Cerebellar nuclear complex (tissue), 1 donor: ENCODE measurements at places on chromosomes 11 and 22.

DNA sequence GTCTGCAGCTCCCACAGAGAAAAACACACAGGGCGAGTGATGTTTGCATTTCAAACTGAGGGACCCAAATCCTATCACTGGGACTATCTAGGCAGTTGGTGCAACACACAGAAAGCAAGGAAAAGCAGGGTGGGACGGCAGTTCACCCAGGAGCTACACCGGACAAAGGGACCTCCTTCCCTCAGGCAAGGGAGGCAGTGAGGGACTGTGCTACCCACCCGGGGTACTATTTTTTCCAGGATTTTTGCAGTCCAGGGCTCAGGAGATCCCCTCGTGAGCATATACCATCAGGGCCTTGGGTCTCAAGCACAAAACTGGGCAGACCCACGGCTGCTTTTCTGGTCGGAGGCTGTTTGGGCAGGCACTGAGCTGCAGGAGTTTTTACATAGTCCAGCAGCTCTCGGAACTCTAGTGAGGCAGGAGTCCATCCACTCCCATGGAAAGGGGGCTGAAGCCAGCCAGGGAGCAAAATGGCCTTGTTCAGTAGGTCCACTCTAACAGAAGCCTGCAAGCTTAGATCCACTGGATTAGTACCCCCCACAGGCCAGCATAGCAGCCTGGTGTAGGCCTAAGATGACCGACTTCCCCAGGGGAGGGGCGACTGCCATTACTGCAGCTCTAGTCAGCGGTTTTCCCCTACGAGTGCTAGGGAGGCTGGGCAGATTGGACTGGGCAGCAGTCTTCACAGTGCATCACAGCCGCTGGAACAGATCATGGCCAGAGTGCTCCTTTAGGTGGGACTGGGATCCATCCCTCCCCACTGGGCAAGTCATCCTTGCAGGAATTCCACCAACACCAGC, 28.2 kb downstream of the CARD18 start:
- no peak for DNase-seq

- no peak for DNase-seq
These were observed 33.0 kb upstream of the NARS2 start for GRCh38 chr11:78607696-78608095.

- DNase-seq, result no peak
These were observed 22.5 kb downstream of the TECTA start for GRCh38 chr11:121123496-121124069.

GRCh38 chr11:99069856-99070444, 49.2 kb downstream of the CNTN5 start:
- DNase-seq, result no peak

DNA sequence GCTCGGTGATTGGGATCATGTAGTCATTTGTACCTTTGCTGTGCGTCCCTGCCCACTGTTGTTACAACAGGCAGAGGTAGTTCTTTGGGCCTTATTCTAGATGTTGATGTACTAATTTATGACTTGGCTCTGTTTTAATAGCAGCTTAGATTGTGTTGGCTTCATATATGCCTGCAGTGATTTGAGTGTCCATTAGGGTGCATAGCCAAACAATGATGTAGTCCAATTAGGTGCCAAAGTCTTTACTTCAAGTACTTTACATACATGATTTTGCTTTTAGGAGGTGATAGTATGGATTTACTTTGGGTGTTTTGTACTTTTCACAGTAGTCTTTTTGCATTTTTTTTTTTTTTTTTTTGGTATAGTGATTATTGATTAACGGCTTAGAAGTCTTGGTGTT, 46.4 kb downstream of the PPP6R3 start:
- DNase-seq, result no peak

- no peak for DNase-seq
These were observed 581.1 kb upstream of the ARHGAP42 start for GRCh38 chr11:100105982-100106358.

DNA sequence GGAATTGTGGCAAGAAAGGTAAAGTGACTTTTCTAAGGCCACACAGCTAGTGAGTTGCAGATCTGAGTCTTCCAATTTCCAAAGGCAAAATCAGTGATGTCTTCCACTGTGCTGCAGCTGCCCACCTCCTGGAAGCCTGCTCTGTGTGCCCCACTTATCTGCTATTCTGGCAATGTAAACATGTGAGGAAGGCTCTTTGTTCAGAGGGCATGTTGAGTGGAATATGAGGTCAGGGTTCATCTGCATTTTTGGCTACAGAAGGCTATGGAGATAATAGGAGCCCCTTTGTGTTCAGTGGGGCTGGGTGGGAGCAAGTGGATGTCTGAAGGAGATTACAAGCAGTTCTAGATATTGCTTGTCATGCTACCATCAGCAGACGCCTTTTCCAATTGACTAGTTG, 396.2 kb downstream of the BUD13 start:
- no peak for DNase-seq

- no peak for DNase-seq
These were observed 21.3 kb downstream of the ZBTB16 start for GRCh38 chr11:114080769-114081168.

DNA sequence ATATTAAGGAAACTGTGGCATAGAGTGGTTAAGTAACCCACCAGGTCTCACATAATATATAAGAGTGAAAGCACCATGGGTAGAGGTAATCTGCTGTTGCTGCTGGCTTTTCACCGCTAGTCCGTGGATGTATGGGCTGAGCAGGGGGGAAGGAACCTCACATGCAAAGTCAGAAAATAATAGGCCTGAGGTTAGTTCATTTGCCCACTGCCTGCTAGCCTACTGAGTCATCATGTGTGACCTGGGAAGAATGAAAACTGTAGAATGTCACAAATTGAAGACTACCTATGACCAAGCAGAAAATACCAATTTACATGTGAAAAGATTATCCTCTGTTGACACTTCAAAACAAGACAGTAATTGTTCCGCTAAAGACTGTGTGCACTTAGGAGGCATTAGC, 560.1 kb upstream of the FAT3 start:
- DNase-seq, result no peak

DNA sequence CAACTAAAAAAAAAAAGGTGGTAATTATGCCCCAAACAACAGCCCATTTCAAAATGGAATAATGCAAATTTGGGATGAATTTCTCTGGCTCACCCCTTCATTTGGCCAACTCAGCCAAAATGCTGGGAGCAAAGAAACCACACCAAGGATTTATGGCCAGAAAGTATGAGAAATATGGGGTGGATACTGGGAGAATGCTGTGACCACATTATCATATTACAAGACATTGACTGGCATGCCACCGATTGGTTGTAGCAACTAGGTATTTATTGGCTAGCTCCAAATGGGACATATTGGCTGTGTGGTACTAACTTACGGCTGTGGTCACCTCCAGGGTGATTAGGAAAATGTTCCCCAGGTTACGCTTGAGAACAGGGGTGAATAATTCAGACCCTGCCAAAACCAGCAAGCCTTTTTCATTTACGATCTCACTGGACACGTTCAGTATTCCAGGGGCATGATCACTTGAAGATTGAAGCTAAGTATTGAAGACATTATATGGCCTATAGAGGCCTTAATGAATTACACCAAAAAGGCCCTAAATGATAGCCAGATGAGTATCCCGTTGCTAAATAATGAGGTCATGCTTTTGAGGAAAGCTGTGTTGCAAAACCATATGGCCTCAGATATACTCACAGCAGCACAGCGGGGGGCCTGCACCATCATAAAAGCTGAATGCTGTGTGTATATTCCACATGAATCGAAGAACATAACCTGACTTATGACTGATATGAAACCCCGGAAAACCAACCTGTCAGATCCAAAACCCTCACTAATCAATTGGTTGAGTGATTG, 3.8 kb upstream of the FDX1 start:
- no peak for DNase-seq

- no peak for DNase-seq
These were observed 3.3 kb downstream of the IL17REL start for GRCh38 chr22:50009251-50009650.

DNA sequence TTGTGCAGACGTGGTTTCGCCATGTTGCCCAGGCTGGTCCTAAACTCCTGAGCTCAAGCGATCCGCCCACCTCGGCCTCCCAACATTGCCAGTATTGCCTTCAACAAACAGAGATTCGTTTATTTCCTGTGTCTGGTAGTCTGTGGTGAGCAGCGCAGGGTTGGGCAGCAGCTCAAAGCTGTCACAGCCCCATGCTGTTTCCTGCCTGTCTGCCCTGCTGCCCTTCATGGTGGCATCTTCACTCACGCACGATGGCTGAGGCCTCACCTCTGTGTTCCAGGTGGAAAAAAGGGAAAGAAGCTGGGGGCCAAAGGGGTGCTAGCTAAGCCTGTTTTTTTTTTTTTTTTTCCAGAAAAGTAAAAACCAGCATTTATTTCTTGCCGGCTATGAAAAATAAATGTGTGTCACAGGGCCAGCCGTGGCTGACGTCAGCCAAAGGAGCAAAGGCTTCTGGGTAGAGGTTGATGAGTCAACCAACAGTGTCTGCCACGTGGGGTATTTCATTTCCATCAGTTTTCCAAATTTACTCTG, 28.8 kb downstream of the TBC1D22A start:
- no peak for DNase-seq

GRCh38 chr22:47245286-47245685, 482.8 kb downstream of the TBC1D22A start:
- DNase-seq, result no peak

GRCh38 chr11:62171261-62171723, 18.7 kb upstream of the SCGB1D1 start:
- DNase-seq, result peak; percentile 73

- no peak for DNase-seq
These were observed 706.9 kb upstream of the LUZP2 start for GRCh38 chr11:23789938-23790371.

DNA sequence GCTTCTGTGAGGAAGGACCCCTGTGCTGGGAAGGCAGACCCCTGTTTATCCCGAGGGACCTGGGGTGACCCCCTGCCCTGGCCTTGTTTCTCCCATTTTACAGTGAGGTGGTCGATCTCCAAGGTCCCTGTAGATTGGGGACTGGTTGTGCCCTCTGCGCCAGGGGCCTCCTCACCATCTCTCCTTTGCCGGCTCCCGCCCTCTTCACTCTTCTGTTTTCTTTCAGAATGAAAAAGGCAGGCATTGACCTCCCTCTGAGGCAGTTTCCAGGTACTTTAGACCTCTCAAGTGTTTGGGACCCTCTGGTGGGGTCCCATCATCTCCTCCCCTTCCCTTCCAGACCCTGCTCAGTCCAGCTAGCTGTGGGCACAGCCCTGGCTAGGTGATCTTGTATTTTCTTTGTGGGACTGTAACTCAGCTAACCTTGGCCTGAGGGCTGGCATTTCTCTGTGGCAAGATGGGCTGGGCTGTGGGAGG, 1.5 kb downstream of the SERPINH1 start:
- DNase-seq, result no peak

- no peak for DNase-seq
These were observed 66.6 kb downstream of the KCNC1 start for GRCh38 chr11:17801166-17801565.

GRCh38 chr11:282630-283360, 4.6 kb downstream of the NLRP6 start:
- no peak for DNase-seq

DNA sequence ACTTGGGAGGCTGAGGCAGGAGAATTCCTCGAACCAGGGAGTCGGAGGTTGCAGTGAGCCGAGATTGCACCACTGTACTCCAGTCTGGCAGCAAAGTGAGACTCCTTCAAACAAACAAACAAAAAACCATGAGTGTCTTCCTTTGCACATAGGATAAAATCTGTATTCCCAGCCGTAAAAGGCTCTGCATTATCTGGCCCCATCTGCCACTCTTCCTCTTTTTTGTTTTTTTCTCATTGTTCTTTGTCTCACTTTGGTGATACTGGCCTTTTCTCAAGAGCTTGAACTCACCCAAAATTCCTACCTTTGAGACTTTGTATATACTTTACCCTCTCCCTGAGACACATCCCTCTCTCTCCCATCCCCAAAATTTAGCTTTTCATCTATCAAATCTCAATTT, 17.6 kb downstream of the FDX1 start:
- DNase-seq, result no peak

DNA sequence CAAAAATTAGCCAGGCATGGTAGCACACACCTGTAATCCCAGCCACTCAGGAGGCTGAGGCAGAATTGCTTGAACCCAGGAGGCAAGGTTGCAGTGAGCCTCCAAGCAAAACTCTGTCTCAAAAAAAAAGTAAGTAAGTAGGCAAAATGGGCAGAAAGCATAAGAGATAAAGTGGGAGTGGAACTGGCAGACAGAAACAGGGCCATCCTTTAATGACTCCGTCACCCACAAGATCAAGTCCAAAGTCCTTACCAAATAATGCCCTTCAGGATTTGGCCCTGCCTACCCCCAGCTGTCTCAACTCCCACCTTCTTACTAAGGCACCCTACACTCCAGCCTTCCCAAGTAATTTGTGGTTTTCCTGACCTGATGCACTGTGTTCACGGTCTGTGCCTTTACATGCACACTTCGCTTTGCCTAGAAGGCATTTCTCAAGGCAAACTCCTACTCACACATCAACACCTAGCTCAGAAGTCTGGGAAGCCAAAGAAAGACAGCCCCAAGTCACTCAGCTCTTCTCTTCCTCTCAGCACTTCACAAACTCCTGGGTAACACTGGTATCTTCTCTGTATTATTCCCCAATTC, 6.1 kb downstream of the MAPK1 start:
- no peak for DNase-seq

DNA sequence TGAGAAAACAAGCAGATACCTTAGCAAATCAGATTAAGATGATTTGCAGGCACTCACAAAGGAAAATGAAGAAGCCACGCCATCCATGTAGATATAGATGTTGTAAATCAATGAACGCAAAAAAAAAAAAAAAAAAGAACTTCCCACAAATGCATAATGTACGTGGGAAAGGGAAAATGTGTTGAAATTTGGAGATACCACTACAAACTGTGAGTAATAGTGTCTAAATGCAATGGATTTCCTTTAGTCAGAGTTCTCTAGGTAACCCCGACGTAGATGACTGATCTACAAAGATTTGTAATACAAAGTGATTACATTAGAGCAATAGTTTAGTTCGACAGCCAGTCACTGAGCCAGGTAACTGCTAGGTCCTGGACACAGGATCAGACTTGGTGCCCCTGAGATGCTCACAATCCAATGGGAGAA, 783 bp upstream of the ANKRD54 start:
- no peak for DNase-seq

- DNase-seq, result no peak
These were observed 3.4 kb downstream of the CRYBB3 start for GRCh38 chr22:25203082-25203481.

DNA sequence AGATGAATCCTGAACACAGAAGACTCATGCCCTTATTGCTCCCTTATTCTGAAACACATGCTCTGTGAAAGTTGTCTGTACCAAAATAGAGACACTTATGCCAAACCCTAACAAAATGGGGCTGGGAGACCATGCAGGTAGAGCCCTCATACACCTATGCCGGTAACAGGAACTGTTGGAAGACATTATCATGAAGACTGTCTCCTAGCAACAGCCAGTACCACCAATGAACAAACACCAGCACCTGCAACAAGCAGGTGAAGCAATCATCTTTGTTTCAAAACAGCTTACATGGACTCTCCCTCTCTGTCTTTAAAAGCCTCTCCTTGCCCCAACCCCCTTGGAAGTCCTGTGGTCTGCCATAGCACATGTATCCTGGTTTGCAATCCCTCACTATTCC, 17.2 kb downstream of the SLC5A4 start:
- DNase-seq, result no peak
